ENCODE measurements at places on chromosomes 16 and 17.
A peak's percentile ranks its signal among the peaks of the same experiment; 100 is the strongest.

- no peak for DNase-seq
Observed at GRCh38 chr17:73292031-73292531, 19.7 kb downstream of the CDC42EP4 start.

DNA sequence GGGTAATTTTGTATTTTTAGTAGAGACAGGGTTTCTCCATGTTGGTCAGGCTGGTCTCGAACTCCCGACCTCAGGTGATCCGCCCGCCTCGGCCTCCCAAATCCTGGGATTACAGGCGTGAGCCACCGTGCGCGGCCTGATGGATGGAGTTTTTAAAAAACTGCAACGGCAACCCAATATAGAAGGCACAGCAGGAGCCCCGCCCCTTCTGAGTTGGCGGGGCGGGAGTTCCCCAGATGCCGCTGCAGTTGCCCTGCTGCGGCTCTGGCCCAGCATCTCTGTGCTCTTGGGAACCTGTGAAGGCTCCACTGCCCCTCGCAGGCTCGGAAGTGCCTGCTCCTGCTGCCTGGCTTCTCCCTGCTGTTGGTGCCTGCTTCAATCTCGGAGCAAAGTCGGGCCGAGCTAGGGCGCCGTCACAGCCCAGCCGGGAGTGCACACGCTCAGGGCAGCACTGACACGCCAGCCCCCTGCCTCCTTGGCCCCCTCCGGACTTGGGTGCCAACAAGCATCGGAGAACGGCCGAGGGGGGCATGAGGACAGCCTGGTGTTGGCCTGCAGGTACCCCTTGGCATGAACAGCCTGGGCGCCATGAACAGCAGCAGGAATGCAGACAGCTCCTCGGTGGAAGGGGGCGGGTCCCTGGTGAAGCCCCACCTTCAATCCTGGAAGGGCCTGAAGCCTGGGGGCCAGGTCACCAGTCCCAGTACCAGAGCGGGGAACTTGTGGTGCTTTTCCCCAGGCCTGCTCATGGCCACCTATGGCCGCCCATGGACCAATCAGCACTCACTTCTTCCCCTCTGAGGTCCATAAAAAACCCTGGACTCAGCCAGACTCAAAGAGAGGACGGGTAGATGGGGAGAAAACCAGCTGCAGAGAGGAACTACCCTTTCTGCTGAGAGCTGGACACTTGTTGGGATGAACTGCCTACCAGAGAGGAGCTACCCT lies 2.3 kb upstream of the NT5M start:
- no peak for DNase-seq

GRCh38 chr16:24036614-24037013 lies 200.8 kb downstream of the PRKCB start:
- DNase-seq, result peak; percentile 44

GRCh38 chr17:39929646-39930407 lies 2.3 kb downstream of the LRRC3C start:
- no peak for DNase-seq

- peak; percentile 86 for DNase-seq
Observed at GRCh38 chr17:76014100-76014924, 12.8 kb downstream of the EVPL start.

GRCh38 chr17:78219396-78220150 lies 5.5 kb downstream of the BIRC5 start:
- DNase-seq, result no peak

- no peak for DNase-seq
Observed at GRCh38 chr16:64397042-64397441, 724.8 kb downstream of the CDH11 start.

- no peak for DNase-seq
Observed at GRCh38 chr17:22600644-22601298, 908.4 kb downstream of the KCNJ18 start.

DNA sequence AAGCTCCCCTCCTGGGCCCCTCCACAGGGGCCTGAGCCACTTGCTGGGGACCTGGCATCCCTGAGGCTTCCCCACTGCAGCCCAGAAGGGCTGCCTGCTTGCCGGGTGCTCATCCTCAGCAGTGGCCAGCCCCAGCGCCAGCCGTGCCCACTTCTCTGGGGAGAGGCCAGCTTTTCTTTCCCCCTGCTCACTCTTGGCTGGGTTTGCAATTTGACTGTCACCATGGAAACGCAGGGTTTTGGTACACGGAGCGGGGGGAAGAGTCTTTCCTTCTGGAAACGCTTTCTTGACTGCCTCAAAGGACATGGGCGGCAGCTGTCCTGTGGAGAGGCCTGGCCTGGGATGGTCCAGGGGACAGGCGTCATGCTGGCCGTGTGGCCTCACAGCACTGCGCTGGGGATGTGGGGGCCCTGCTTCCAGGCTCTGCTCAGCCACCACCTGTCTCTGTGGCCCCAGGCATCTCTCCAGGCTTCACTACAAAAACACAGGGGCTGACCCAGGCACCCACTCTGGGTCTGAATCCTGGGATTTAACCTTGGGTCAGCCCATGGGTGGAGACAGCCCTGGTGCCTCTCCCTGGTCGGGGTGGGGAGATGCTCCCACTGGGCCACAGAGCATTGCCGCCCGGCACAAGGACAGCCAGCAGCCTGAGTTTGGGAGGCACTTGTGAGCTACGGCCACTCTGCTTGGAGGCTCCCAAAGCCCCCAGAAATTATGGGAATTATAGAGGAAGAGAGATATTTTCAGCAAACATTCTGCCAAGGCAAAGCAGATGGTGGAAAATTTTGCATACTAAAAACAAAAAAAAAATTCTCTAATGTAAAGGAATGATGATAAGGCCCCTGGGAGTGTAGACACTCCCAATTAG lies 45.9 kb upstream of the DOC2B start:
- DNase-seq, result no peak

GRCh38 chr17:9211133-9211765 lies 189.9 kb downstream of the NTN1 start:
- DNase-seq, result no peak

DNA sequence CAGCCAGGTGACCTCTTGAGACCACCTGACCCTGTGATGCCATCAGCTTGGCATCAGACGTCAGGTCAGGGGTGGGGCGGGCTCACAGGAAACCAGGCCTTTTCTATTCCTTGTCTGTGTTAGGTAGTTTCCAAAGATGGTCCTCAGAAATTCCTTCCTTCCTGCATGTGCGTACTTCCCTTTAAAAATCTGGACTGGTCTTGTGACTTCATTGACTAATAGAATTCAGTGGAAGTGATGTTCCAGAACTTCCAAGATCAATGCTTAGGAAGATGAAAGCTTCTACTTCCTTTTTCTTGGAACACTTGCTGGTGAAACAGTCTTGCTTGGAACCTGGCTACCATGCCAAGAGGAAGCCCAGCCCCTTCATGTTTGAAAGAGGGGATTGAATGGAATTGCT lies 10.0 kb upstream of the N4BP1 start:
- DNase-seq, result no peak

- DNase-seq, result no peak
Observed at GRCh38 chr17:74437702-74438101, 5.8 kb downstream of the GPRC5C start.

GRCh38 chr17:13609941-13610340 lies 8.2 kb upstream of the HS3ST3A1 start:
- no peak for DNase-seq

DNA sequence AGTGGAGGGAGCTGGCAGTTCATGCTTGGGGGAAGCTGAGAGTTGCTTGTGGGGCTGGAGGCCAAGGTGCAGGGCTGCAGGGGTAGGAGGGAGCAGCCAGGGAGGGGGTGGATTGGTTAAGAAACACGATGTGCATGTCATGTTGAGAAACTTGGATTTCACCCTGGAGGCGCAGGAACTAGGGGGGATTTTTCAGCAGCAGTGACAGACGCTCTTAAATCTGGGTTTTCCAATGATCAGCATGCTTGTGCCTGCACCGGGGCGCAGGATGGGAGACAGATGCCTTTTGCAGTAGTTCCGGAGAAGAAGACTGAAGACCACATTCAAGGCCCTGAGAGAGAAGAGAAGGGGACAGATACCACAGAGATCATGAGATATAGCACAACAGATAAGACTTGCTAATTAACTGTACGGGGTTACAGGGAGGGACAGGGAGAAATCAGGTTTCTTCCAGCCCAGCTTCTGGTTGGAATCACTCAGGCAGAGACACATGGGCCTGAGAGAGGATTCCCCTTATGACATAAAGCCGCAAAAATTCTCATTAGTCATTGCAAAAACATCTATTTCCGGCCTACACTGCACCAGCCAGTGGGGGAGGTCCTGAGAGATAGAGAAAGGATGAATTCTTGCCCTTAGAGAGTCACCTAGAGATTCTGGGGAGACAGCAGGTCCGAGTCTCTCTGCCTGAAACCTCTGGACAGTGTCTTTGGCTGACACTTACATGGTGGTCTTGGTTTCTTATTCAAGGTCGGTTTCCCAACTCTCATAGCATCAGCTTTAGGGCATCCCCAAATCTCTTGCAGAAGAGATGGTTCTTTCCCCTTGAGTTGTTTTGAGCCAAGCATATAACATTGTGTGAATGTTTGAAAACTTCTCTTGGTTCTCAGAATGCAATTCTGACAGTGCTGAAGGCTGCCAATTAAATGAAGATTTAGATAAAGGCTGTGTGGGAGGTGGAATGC lies 27.1 kb downstream of the CDH13 start:
- peak; percentile 33 for DNase-seq

- DNase-seq, result no peak
Observed at GRCh38 chr17:259341-259976, 78.0 kb upstream of the DOC2B start.

DNA sequence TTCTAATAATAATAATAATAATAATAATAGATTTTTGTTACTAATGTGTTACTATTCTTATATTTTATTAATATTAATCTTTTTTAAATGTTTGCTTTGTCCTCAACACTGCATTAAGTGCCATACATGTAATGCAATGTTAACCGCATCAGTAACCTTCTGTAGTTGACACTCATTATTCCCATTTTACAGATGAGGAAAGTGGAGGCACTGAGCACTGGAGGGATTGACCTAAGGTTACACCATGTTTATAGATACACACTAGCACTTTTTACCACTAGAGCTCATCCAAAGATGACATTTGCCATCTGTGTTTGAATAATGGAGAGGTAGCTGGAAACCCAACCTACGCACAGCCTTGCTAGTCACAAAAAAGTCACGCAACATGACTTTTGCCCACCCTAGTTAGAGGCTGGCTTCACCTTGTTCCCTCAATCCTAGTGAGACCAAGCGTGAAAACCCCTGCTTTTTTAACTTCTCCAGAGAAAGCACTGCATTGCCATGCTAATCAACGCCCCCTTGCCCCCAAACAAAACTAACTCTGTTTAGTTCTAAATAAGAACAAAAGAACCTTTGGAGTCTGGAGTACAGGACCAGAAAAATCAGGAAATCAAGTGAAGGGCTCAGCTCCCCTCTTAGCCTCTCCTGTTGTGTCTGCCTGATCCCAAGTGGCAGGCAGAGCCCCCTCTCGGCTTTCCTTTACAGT lies 2.3 kb downstream of the ARSG start:
- no peak for DNase-seq

- DNase-seq, result no peak
Observed at GRCh38 chr16:84449156-84450140, 55.0 kb downstream of the MEAK7 start.

DNA sequence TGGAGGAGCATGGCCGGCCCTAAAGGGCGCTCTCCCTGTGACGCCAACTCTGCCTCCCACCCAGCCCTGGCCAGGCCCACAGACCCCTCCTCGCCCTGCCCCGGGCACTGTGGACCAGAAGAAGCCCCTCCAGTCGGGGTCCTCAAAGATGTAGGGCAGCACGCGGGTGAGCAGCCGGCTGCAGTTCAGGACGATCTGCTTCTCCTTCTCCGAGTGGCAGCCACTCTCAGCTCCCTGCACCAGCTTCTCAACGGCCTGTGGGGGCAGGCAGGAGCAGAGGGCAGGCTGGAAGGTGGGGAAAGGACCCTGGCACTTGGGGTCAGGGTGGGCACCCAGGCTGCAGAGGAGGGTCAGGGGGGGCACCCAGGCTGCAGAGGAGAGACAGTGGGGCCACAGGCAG lies 8.9 kb downstream of the HID1 start:
- DNase-seq, result no peak

DNA sequence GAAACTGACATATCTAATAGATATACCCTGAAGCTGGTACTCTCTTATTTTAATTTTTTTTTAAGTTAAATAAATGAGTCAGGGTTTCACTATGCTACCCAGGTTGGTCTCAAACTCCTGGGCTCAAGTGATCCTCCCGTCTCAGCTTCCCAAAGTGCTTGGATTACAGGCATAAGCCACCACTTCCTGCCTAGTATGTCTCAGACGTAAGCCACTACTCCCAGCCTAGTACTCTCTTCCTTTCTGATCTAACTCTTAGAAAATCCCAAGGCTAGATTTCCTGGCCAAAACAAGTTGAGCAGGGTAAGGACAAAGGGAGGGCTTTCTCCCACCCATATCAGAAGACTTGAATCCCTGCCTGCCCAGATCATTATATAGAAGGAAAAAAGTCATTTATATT lies 33.7 kb downstream of the HOXB1 start:
- no peak for DNase-seq

DNA sequence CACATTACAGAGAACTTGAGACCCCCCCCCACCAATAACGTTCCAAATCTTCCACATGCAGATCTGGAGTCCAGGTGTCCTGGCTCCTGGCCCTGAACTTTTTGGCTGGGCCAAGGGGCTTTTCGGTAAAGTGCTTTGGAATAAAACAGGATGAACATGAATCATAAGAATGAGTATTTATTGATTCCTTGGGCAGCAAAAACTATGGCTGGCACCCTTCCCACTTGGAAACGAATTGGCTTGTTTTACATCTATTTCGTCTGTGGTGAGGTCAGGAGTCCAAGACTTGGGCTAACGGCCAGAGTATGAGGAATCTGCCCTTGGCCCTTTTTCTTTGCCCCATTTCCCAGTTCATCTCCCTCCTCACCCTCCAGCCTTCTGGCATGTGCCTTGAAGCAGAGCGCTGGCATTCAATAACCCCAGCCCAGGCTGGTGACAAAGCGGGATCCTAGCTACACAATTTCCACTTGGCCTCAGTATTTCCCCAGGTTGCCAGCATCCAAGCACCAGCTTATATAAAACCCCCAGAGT lies 4.1 kb upstream of the UBTF start:
- DNase-seq, result no peak

DNA sequence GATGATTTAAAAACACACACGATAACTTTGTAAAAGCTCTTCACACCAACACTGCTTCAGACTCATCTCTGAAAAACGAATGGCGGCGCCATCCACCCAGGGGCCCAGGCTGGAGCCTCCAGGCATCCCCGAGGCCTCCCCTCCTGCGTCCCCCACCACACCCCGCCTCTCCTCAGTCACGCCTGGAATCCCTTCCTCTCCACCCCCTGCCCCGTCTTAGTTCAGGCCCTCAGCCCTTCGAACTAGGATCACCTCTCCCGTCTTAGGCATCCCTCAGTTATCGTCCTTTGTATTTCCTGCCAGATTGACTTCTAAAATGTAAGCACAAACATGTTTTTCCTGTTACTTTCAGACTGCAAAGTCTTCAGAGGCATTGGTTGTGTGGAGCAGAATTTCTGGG lies 58.3 kb downstream of the NDEL1 start:
- DNase-seq, result no peak

Data from GM18507 (cell line).